ENCODE measurements at places on chromosomes 11 and 22.

DNA sequence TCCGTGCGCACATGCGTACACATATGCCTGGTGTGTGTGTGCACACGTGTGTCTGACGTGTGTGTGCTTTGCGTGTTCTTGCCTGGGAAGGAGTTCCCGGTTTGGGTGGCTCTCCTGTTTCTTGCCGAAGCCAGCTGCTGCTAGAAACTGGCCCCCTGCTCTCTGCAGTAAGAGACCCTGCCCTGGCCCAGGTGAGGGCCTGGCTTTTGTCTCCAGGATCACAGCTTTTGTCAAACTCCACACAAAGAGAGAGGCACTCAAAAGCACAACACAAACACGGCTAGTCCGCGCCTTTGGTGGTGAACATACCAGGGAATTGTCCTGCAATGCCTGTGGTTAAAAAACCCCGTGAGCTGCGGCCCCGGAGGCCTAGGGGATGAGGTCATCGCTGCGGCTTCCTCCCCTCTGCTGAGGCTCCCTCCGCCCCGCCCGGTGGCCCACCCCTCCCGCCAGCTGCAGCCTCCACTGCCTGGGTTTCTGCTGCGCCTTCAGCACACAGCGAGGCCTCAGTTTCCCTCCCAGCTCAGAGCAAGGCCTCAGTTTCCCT, 88.9 kb downstream of the KCNQ1 start:
- DNase-seq = peak; percentile 50

GRCh38 chr11:128697645-128698174, 3.8 kb downstream of the FLI1 start:
- DNase-seq = no peak

DNA sequence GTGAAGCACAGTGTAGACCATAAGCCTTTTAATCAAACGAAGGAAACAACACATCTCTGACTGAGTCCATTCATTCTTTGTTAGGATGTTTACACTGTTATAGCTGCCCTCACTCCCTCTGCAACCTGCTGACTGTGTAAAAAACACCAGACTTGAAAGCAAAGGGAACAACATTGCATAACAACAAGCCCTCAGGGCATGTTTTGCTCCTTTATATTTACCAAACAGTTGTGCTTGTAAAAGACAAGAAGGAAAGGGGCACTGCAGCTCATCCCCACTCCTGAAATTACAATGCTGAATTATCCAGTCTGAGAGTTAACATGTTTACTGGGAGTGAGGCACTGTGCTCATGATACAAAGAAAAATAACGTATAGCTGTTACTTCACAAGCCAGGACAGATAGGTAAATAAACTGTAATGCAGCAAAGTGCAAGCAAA, 46.4 kb downstream of the RAB30 start:
- DNase-seq = no peak

- peak; percentile 10 for DNase-seq
Measured at GRCh38 chr11:102940714-102941588, 14.6 kb downstream of the MMP13 start.

Data from bone marrow (tissue), 2 donors.